ENCODE measurements at places on chromosomes 4 and X. TPM values are rescaled to one million over a fixed set of nuclear protein-coding genes. Genes with fewer than 3 reads are reported as not detected.

Gene CXXC4
- 1.1 TPM for polyA plus RNA-seq

Gene CXCL1
- not detected for polyA plus RNA-seq

Gene BTK
- polyA plus RNA-seq, result not detected

Gene CAPN6
- not detected for polyA plus RNA-seq

Gene TBC1D8B
- polyA plus RNA-seq, result 0.48 TPM

Gene RRH
- not detected for polyA plus RNA-seq

Gene TMEM31
- not detected for polyA plus RNA-seq

Gene PSMD10
- polyA plus RNA-seq, result 55.2 TPM

Gene LRRC66
- polyA plus RNA-seq, result not detected

Gene NEUROG2
- not detected for polyA plus RNA-seq

Gene H2BW2
- polyA plus RNA-seq, result not detected

Gene LINC00632
- polyA plus RNA-seq, result not detected

Gene SPANXA2
- not detected for polyA plus RNA-seq

Gene LUZP4
- polyA plus RNA-seq, result not detected

Gene IGSF1
- not detected for polyA plus RNA-seq

Gene LDB2
- not detected for polyA plus RNA-seq

Gene GLRB
- polyA plus RNA-seq, result not detected

Gene CYSLTR1
- 2.6 TPM for polyA plus RNA-seq

Gene BMP2K
- 1.6 TPM for polyA plus RNA-seq

Gene SPANXC
- polyA plus RNA-seq, result not detected

Gene SUPT20HL2
- not detected for polyA plus RNA-seq

Gene PRDM5
- polyA plus RNA-seq, result 0.08 TPM

Gene FGFR3
- polyA plus RNA-seq, result not detected

Gene EGF
- polyA plus RNA-seq, result not detected

Gene CSAG3
- polyA plus RNA-seq, result not detected

Gene CT45A3
- polyA plus RNA-seq, result not detected

Gene HGFAC
- not detected for polyA plus RNA-seq

Gene COX7B2
- not detected for polyA plus RNA-seq

Gene TAF7L
- polyA plus RNA-seq, result not detected

Gene ZCCHC12
- 0.12 TPM for polyA plus RNA-seq

Gene UCHL1
- not detected for polyA plus RNA-seq
